Suprapubic skin (tissue), 4 donors: ENCODE measurements at places on chromosomes 1 and 21. TPM values are rescaled to one million over a fixed set of nuclear protein-coding genes. Genes with fewer than 3 reads are reported as not detected.

Gene KCNJ9
- 0.13 TPM for total RNA-seq

Gene FCER1G
- total RNA-seq: 4.6 TPM

Gene PTTG1IP
- 172 TPM for total RNA-seq

- peaks cover 7% of the 10 kb centered on the region for H3K4me1 ChIP-seq
- H3K36me3 ChIP-seq: peaks cover 71% of the 10 kb centered on the region
- no peak overlapping the region for H3K4me3 ChIP-seq
Observed at GRCh38 chr1:230265200-230266115, 160.7 kb downstream of the PGBD5 start.

DNA sequence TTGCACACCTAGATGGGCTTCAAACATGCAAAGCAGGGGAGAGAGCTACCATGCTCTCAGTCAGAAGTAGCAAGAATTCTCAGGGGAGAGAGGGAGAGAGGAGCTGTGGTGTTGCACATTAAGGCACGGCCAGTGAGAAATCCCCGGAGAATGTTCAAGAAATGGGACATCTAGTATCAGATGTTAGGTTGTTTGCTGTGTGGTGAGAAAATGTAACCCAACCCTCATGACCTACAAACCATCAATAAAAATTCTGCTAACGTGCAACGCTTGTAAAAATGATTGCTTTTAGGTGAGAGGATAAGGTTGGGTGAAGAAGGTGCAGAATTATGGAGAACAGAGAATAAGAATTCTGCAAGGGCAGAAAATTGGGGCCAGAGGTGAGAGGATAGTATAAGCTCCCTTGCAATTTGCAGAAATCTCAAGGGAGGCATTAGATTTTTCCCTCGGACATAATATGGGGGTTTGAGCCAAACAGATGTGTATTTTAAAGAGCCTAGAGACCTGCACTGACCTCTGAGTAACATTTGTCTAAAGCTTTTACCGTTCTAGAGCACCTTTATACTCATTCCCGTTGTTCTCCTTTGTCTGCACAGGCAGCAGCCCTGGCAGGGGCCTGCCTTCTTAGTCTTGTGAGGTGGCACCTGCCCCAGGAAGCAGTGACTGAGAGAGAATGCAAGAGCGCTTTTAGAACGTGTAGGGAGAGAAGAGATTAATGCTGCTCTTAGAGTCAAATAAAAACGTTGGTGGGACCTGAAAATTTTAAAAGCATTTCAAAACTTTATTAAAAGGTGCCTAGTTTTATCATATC, 25.4 kb upstream of the KIAA0040 start:
- no peak for DNase-seq
- H3K4me1 ChIP-seq: peaks cover 9% of the 10 kb centered on the region
- H3K27me3 ChIP-seq: no peaks in the 10 kb centered on the region
- no peak overlapping the region for H3K4me3 ChIP-seq
- H3K27ac ChIP-seq: no peak overlapping the region
